ENCODE measurements at places on chromosomes 16 and 17. TPM values are rescaled to one million over a fixed set of nuclear protein-coding genes. Genes with fewer than 3 reads are reported as not detected.
A peak's percentile ranks its signal among the peaks of the same experiment; 100 is the strongest.

GRCh38 chr16:75495076-75495674 lies at the start of gene CHST6:
TSS of gene CHST6 (minus strand) at chr16:75495441. CDS start at chr16:75479828, 15,613 bp downstream.
- DNase-seq, result peak; percentile 84

GRCh38 chr17:75181608-75182318 lies 996 bp downstream of the SUMO2 start:
- peak; percentile 50 for DNase-seq

HIC1 gene
- 0.62 TPM for total RNA-seq

DNAH17 gene
- total RNA-seq, result not detected

All from neural progenitor cell (in vitro differentiated cells).